ENCODE measurements at places on chromosomes 11 and 22.

GRCh38 chr22:20490183-20490940, 5.2 kb downstream of the KLHL22 start:
- no peak for DNase-seq

GRCh38 chr22:19477321-19478044, 1.5 kb downstream of the UFD1 start:
- no peak for DNase-seq

DNA sequence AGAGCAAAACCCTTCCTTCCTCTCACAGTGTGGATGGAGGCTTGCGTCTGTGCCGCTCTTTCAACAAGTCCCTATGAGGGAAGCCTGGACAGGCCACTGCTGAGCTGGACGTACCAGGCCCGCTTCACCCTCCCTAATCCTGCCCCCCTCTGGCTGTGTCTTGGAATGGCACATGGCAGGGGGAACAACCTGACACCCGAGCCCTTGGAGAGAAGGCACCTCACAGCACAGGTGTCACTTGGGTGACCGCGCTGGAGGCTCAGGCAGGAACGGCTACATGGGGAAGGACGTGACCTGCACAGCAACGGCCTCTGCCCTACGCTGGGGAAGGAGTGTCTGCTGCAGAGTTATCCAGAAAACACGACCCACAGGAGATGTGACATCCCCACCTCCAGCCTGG, 11.0 kb downstream of the CARS1 start:
- no peak for DNase-seq

DNA sequence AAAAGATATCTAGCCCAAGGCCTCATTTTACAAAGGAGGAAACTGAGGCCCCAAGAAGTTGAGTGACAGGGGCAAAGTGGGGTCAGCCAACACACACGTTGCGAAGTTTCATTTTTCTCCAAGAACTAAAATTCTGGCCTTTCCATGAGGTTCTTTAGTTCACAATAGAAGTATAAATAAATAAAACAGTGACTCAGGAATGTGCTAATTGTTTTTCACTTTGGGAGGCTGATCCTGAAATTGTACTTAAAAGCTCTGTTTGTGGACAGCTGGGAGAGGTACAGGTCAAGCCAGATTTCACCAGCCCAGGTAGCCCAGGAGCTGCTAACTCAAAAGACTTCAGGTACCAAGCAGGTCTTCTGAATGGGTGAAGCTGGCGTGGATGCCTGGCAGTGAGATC, 105.2 kb downstream of the TRAF6 start:
- DNase-seq: no peak

- no peak for DNase-seq
Observed at GRCh38 chr11:58613228-58613627, 9.2 kb upstream of the CNTF start.

- DNase-seq: no peak
Observed at GRCh38 chr22:20779818-20780158, 5.9 kb downstream of the SERPIND1 start.

GRCh38 chr22:43185860-43186261, 1.1 kb downstream of the TTLL12 start:
- no peak for DNase-seq

GRCh38 chr11:114326151-114326550, 30.0 kb downstream of the NNMT start:
- DNase-seq: no peak

DNA sequence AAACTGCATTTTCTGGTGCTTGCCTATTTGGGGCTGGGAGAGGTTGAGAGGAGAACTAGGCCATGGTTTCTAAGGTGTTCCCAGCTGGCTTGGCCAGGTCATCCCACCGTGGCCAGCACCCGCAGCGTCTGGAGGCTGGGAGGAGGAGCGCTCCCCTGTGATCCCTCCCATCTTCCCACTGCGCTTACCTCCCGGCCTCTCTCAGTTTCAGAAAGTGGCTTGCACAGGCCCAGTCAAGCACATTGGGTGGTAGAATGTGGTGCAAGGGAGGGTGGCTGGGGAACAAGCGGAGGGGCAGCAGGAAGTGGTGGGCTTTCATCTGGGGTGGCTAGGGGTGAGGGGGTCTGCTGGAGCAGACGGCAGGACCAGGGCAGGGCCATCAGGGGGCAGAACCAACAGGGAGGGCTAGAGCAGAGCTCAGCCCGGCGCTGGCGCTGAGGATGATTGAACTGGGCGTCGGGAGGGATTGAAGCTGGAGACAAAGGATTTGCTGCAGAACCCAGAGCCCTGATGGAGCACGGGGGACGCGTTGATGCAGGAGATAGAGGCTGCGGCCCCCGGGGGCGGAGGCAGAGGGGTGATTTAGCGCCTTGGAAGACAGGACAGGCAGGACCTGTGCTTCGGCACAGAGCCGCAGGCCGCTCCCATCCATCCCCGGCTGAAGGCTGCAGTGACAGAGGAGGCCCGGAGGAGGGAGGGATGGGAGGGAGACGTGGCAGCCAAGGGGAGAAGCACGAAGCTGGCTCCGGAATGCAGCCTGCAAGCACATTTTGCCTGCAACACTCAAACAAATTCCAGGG, 76.0 kb downstream of the TRIM29 start:
- DNase-seq: peak; percentile 77

GRCh38 chr11:59900366-59901126, 22.0 kb downstream of the OOSP3 start:
- DNase-seq: no peak

DNA sequence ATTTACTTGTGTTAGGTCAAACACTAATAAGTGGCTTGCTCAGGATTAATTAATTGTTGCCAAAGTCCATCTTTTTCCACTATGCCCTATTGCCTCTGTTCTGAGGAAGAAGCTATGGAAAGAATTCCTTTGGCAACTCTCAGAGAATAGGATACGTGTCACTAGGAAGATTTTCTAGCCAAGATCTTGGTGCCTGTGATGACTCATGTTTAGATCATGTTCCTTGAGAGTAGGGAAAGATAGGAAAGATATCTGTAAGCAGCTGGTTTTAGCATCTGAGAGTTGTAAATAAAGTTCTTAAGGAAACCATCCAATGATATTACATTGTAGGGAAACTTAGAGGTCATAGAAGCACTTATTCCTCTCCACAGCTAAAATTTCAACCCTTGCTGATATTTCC, 15.7 kb downstream of the SLN start:
- no peak for DNase-seq

DNA sequence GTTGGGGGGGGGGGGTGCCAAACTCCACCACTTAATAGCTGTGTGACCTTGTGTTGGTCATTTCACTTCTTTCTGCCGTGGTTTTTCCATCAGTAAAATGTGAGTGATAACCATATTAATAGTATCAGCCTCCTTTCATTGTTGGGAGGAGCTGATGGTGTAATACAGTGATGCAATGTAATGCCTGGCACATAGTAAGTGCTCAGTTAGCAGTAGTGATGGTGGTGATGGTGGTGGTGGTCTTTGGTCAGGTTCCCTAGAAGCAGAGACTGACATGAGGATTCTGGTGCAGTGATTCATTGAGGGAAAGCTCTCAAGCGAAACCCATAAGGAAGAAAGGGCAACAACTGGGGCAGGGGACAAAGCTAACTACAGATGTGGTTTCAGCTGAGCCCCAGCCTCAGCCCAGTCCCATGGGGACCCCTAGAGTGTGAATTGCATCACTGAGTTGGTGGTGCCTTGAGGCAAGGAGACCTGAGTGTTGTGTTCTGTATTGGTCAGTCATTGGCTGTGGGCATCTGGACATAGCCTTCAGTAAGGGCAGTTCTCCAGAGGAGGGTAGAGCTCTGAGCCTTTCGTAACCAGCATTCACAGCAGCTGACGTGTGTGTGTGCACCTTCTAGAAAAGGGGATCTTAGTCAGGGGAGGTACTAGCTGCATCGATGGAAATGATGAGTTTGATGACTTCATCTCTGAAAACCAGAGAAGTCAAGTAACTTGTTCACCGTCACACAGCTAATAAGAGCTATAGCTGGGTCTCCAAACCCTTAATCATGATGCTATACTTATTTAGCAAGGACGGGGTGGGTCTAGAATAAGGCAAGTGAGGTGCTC, 93.6 kb upstream of the CRYBB3 start:
- DNase-seq: no peak

DNA sequence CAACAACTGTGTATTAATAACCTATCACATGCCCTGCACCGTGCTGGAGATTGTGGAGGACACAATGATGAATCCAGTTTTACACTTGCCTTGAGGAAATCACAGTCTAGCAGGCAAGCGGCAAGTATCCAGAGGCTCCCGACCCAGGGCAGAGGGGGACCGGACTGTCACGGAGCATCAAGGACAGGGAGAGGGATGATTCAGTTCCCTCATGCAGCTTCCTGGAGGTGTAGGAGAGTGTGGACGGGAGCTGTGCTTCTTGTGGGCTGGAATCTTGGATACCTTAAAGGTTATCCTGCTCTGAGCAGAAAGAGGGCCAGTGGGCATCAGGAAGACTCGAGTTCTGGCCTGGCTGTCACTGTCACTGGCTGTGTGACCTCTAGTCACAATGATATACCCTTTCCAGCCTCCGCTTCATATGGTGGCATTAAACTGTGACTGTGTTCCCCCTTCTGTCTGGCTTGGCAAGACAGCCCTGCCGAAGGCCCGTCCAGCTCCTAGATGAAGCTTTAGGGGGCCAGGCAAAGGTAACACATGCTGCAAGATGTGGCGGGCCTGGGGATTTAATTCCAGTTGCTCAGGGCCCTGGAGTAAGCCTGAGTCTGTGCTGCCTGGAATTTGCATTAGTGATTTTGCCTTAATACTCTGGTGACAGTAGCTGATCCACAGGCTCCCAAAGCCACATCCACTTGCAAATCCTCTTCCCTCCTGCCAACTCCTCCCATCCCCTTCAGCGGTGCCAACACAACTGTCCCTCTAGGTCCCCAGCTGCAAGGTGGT, 162.8 kb downstream of the DSCAML1 start:
- no peak for DNase-seq

DNA sequence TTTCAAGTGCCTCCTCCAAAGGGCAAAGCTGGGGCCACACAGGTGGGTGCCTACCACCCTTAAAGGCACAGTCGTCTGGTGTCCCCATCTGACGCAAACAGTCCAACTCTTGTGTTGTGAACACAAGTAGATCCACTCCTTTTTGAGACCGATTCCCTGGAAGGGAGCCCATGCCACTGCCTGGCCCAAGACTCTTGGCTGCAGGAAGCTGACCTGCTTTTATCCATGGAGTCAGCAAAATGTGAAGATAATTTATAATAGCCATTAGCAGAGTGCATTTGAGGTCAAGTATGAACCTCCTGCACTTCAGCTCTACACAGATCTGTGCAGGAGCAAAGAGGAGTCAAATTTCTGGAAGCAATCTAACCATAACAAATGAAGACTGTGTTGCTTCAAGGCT, 68.5 kb downstream of the ADM start:
- DNase-seq: no peak

DNA sequence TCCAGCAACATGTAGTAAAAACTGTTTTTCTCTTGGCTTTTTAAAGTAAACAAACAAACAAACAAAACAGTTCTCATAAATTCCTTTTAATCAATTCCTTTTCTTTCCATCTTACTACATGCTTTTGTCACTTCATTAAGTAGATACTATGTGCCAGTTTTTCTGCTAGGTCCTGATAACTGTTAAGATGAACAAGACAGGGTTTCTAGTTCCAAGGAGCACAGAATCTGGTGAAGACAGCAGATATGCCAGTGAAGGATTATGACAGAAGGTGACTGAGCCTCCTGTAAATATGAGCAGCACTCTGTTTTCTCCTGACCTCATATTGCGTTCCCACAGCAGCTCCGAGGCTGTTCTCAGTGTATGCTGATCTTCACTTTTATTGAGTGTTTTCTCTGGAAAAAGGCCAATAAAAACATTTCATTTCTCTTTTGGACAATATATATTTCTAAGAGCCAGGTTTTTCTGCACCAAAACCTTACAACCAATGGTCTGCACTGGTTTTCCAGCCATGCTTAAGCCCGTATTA, 45.8 kb downstream of the HEPHL1 start:
- DNase-seq: no peak

DNA sequence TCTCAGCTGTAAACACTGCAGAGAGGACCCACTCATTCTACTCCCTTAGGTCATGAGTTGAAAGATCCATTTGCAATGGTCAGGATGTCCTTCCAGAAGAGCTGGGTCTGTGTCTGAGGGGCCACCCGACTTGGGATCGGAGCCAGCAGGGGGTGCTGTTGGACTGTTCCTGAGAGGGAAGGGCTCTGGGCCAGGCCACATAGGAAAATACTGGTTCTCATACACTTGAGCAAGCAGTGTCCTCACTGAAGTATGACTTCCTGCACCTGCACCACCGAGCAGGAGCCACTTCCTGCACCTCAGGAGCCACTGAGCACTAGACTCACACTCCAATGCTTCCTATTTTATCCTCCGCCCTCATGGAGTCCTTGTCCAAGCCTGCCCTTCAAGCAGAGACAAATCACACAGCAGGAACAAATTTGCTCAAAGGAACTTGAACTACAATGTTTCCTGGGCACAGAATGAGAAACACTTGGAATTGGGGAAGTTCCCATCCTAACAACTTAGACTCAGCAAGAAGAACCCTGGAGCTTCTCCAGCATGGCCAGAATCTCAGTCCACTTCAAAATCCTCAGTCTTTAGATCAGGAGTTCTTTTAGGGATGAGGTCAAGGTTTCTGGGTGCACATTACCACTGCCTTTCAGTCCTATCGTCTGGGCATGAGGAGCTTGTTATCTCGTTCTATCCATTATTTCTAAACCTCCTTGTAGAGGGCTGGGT, 36.6 kb upstream of the VPREB1 start:
- peak; percentile 48 for DNase-seq

DNA sequence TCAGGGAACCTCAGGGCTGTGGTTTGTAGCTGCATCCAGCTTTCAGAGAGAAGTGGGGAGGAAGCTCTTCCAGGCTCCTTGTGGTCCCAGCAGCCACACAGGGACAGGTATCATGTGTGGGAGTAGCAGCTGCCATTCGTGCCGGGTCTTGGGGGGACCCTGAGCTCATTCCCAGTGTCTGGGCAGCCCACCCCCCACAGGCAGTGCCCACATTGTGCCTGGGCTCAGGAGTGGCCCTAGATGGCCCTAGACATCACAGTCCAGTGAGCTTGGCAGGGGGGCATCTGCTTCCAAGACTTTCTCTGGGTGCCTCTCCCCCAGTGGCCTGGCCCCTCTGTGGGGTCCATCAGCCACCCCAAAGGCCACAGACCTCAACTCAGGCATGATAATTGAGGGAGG, 619.7 kb downstream of the BRD1 start:
- no peak for DNase-seq

GRCh38 chr11:6875761-6876160, 664 bp upstream of the OR10A4 start:
- DNase-seq: no peak

DNA sequence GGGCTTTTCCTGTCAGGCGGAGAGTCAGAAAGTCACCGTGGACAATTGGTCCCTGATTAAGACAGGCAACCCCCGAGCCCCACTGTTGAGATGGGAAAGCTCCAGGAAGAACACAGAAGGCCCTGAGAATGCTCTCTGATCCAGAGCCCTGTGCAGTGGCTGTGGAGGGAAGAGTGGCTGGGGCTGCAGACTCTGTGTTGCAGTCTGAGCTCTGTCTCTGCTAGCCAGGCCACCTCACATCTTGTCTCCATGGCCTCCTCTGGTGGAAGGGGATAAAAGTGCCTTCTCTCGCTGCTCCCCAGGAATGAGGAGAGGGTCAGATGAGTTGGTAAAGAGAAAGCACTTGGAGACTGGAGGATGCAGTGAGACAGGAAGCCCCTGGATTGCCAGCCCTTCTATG, 141.2 kb downstream of the CEP164 start:
- DNase-seq: no peak

GRCh38 chr22:32532820-32533128, 58.2 kb downstream of the FBXO7 start:
- no peak for DNase-seq

GRCh38 chr11:69218271-69218682, 62.5 kb downstream of the SMIM38 start:
- no peak for DNase-seq

GRCh38 chr11:10395166-10395897, 59.7 kb upstream of the AMPD3 start:
- DNase-seq: no peak

GRCh38 chr11:103486604-103487003, 377.4 kb downstream of the DYNC2H1 start:
- no peak for DNase-seq
